Renal cortical epithelial cell (primary cell): ENCODE measurements at places on chromosomes 11 and 22. TPM values are rescaled to one million over a fixed set of nuclear protein-coding genes. Genes with fewer than 3 reads are reported as not detected.

- no peak for DNase-seq
These were observed 21.5 kb upstream of the MSANTD4 start for GRCh38 chr11:106043540-106043939.

- no peak for DNase-seq
These were observed 49.4 kb upstream of the ADA2 start for GRCh38 chr22:17268501-17269223.

GRCh38 chr11:77747381-77747969, 73.0 kb downstream of the RSF1 start:
- DNase-seq: peak; percentile 2

GRCh38 chr11:61587951-61588727, 7.3 kb upstream of the SYT7 start:
- DNase-seq: no peak

Gene INS
- not detected in 2 replicates for total RNA-seq

Gene OMP
- 0.50 TPM in 1 of 2 replicates, not detected in the other for total RNA-seq

Gene PUS3
- 15.8 and 23.4 TPM in 2 replicates for total RNA-seq
